ENCODE measurements at places on chromosomes 1 and 21.

GRCh38 chr1:197402189-197402588 lies 134.1 kb downstream of the CRB1 start:
- DNase-seq: no peak

DNA sequence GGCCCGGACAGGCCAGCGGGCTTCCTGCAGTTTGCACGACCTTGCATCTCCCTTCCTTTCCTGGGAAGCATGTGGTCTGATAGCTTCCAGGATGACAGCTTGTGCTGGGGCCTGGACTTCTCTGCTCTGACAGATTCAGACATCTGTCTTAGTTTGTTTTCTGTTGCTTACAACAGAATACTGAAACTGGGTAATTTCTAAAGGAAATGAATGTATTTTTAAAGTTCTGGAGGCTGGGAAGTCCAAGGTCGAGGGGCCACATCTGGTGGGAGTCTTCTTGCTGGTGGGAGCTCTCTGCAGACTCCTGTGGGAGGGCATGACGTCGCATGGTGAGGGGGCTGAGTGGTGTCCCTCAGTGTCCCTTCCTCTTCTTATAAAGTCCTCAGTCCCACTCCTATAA lies 35.3 kb upstream of the TENT5B start:
- DNase-seq: no peak

GRCh38 chr1:40315239-40315794 lies 1.8 kb downstream of the COL9A2 start:
- DNase-seq: peak; percentile 70

GRCh38 chr1:69991644-69992043 lies 213.7 kb downstream of the LRRC40 start:
- no peak for DNase-seq

GRCh38 chr1:37255136-37255795 lies 219.1 kb upstream of the ZC3H12A start:
- DNase-seq: no peak

All from stimulated activated CD4-positive, alpha-beta T cell treated with anti-CD3 and anti-CD28 coated beads, Interleukin-1b, Interleukin-23, amount 100 ng/mL, for 1 hour (primary cell).